A549 treated with Hydrocortisone at 1 μM for 4 hours (cell line): ENCODE measurements at places on chromosomes 3 and 15. TPM values are rescaled to one million over a fixed set of nuclear protein-coding genes. Genes with fewer than 3 reads are reported as not detected.

The HHLA2 gene
- total RNA-seq = 0.06 to 0.15 TPM (median 0.10 TPM) in 4 of 5 replicates, not detected in the other

The PCOLCE2 gene
- total RNA-seq = 23.6 to 34.5 TPM (median 24.0 TPM) in 5 replicates

The GOLGA6A gene
- total RNA-seq = 0.03 to 0.13 TPM (median 0.12 TPM) in 4 of 5 replicates, not detected in the other

The KLF15 gene
- total RNA-seq = 0.52 to 0.81 TPM (median 0.73 TPM) in 5 replicates

The CHMP2B gene
- total RNA-seq = 96.7 to 113 TPM (median 100 TPM) in 5 replicates

The SNRK gene
- total RNA-seq = 3.7 to 5.4 TPM (median 4.7 TPM) in 5 replicates

The IL17RB gene
- 0.68 to 1.1 TPM (median 0.74 TPM) in 5 replicates for total RNA-seq
